ENCODE measurements at places on chromosomes 3 and 15.

DNA sequence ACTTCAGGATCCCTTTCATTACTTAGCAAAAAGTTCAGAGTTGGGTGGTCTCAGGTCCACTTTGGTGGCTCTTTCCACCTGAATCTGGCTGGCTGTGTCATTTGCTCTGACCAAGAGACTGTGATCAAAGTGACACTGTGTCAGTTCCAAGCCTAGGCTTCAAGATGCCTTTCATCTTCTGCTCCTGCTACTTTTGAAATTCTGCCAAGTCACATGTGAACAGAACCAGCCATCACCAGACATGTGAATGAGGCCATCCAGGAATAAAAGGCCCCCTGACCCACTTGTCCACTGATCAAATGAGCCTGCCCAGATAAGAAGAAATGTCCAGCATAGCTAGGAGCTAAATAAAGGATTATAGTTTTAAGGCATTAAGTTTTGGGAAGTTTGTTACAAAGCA, 132.2 kb downstream of the OSBPL10 start:
- no peak for DNase-seq

DNA sequence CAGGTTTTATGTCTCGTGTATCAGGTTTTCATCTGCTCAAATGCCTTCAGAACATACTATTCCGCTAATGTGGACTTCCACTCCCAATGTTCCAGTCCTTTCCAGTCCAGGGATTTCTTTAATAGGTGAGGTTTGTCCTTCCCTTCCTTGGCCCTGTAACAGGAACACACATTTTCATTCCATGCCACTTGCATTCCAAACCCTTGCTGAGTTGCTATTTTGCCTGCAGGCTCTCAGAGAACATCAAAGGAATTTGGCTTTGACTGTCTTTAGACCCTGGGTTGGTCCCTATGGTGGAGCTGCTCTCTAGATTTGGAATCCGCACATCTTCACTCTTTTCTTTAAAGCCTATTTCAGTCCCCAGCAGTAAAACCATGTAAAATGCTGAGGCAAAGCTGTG, 12.3 kb upstream of the ALCAM start:
- no peak for DNase-seq

- DNase-seq = no peak
These were observed 37.3 kb downstream of the TLE3 start for GRCh38 chr15:70060214-70060992.

GRCh38 chr3:167163580-167163979, 216.5 kb downstream of the ZBBX start:
- DNase-seq = no peak

DNA sequence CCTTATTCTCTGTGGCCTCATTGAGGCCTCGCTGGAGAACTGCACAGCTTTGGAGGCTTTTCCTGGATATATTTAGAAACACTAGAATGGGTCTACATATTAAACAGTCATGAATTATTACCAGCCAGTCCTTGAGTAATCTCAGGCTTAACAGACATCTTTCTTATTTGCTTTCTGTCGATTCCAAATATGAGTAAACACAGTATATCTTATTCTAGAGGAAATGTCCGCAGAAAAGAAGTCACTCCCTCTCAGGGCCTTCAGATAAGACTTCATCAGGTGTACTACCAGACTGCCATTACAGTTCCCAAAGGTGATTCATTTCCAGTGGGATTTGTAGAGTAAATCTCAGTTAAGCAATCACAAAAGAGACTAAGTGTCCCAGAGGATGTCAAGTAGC, 310.7 kb downstream of the RBMS3 start:
- no peak for DNase-seq

GRCh38 chr3:157394411-157394810, 42.2 kb upstream of the PTX3 start:
- DNase-seq = no peak

GRCh38 chr3:129003578-129004112, 2.5 kb downstream of the EFCC1 start:
- no peak for DNase-seq

DNA sequence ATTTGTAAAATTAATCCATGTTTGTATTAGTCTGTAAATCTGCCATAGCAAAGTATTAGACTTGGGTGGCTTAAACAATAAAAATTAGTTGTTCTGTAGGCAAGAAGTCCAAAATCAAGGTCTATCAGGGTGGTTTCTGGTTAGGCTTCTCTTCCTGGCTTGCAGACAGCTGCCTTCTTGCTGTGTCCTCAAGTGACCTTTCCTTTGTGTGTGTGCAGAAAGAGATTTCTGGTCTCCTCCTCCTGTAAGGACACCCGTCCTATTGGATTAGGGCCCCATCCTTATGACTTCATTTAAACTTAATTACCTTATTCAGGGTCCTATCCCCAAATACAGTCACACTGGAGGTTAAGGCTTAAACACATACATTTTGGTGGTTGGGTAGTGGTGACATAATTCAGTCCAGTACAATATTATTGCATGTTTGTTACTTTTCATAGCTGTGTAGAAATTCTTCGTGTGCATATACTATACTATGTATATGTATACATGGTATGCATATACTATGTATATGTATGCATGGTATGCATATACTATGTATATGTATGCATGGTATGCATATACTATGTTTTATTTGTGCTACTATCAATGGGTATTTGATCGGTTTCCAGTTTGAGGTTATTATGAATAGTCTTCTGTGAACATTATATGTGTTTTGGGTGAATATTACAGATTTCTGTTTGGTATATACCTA, 57.9 kb upstream of the RNU6-1 start:
- DNase-seq = no peak

- no peak for DNase-seq
These were observed 22.6 kb upstream of the C3orf70 start for GRCh38 chr3:185175370-185175987.

DNA sequence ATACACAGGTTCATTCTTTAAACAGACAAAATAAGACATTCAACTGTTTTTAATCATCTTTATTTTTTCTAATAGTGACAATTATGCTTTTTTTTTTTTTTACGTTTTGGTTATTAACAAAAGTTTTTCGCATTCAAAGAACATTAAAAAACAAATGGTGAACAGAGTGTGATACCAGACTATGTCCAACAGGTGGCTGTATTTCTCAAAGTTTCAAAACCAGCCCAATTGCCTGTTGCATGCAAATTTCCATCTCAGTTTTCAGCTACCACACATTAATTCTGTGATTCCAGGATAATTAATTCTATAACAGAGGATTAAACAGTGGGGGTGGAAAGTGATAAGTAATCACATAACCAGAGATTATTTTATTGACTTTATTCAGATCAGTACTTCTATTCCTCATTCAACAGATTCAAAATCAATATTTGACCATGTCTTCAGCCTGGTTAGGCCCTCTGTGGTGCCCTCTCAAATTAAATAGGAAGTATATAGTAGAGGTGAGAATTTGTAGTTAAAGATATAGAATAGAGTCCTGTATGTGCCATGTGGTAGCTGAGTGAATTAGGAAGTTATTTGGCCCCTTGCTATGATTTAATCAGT, 122.2 kb upstream of the DCBLD2 start:
- DNase-seq = no peak

DNA sequence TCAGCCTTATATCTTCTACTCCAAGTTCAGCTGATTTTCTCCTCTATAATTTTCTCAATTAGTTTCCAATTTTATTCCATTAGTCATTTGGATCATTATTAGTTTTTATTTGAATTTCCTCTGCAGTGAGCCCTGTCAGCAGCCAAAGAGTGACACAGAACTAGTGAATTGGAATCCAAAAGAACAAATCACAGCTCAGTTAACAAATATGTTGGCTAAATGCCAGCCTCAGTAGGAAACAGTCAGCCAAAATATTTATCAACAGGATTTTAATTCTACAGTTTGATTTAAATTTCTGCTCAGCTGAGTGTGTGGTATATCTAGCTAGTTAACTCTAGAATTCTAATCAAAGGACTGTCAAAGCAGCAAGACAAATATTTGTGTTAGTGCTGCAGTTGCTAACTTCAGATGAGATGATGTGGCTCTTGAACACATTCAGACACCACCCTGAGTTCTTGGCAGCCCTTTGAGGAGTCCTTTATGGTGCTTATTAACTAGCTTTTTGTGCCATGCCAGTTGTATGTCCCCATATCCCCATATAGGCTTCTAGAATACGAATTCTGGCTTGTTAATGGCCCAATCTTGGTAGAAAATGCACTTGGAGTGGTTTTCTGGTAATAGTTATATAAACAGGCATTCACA, 194.5 kb downstream of the CPNE4 start:
- DNase-seq = no peak

DNA sequence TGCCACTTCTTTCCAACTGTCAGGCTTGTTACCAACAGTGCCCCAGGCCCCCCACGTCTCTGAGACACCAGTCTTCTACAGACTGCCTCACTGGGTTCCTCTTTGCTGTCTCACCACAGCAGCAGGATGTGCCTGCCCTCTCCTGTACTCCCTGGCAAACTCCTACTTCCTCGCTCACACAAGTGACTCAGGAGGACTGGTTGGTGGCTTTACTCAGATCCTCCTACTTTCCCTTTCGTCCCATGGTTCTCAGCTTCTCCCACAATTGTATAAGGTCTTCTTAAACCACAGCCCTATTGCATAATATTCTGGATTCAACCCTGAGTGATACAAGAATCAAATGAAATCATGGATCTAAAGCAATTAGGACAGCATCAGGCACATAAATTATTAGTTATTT, 246.6 kb upstream of the PROK2 start:
- no peak for DNase-seq

DNA sequence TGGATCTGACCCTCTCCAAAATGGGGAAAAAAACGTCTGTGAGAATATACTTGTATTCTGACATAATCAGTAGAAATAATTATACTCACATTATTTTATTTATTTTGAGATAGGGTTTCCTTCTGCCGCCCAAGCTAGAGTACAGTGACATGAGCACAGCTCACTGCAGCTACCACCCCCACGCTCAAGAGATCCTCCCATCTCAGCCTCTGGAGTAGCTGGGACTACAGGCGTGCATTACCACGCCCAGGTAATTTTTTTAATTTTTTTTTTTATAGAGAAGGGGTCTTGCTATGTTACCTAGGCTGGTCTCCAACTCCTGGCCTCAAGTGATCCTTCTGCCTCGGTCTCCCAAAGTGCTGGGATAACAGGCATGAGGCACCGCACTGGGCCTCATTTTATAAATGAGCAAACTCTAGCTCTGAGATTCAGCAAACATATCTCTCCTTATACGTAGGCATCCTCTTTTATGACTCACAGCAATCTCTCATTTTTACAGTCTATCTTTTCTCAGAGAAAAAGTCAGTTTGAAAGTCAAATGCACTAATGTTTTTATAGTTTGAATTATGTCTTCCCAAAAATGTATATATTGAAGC, 989 bp upstream of the VGLL3 start:
- DNase-seq = no peak

GRCh38 chr15:46710401-46710960, 1006.8 kb upstream of the SEMA6D start:
- no peak for DNase-seq

DNA sequence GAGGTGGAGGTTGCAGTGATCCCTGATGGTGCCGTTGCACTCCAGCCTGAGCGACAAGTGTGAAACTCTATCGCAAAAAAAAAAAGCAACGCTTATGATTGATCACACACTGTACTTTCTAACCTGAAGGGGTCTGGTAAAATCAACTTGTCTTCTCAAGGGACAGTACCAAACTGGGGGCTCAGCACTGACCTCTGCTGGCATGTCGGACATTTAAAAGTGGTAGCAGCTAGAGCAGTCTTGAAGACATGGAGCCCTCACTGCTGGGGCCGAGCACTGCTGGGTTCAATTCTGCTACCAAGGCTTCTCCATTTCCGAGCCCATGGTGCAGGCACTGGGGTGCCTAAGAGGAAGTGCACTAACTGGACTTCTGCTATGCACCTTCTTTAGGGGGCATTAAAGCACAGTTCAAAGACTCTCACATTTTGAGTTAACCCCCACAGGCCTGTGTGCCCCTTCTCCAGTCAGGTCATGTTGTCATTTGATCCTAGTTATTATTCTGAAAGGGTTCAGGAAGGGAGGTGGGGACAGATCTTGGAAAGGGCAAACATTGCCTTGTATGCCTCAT, 26.4 kb upstream of the LAMP3 start:
- no peak for DNase-seq

GRCh38 chr3:68974711-68975110, 38.8 kb downstream of the EOGT start:
- no peak for DNase-seq

- no peak for DNase-seq
These were observed 14.1 kb upstream of the TMEM115 start for GRCh38 chr3:50373146-50374051.

DNA sequence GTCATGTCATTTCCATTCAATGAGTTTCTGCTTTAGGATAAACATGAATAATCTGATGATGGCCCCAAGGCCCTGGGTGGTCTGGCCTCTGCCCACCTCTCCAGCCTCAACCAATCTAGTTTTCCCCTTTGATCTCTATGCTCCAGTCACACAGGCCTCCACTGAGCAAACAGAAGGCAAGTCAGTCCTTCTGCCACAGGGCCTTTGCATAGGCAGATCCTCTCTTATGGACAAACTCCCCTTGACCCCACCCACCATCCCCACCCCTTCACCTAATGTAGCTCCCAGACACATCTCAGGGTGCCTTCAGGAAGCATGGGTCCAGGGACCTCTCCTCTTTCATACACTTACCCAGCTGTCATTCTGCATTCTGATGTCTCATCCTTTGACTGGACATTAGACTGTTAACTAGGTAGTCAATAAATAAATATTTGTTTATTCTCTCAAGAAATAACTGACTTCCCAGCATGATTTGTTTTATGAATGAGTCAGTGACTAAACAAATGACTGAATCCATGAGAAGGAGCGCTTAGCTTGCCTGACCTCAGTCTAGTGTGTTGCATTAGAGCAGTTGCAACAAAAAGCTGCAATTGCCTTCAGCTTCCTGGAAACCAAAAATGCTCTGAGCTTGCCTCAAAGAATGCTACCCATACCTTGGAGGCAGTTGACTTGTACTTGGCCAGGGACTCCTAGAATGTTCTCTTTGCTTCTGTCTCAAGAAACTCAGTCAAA, 386.6 kb upstream of the WNT5A start:
- no peak for DNase-seq

- DNase-seq = no peak
These were observed 26.0 kb downstream of the SLC6A6 start for GRCh38 chr3:14428087-14429033.

DNA sequence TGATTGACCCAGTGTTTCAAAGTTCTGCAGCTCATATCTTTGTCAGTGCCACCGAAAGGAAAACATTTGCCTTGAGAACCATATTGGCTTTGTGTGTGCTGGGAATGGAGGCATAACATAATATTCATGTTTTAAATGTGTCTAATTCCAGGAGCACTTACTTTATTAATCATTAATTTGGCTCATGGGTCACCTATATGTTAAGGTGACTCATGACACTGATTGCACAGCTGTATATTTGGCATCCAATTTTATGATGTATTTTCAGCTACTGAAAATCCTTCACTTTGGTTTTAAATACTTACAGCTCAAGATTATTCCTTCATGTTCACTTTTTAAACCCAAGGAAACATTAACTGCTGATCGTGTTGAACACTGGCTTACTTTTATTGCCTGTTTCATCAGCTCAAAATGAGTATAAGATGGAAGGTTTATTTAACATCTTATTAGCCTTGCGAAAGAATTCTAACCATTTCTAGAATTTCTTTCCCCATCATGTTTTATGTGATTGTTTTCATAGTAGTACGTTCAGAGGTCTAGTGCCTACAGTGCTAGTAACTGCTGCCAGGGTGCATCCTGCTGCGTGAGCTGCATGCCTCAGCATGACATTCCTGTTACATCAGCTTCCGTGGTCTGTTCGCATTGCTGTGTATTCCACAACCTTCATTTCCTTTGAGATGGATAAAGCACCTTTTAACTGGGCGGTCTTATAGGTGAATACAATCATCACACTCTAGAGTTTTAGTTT, 63.7 kb downstream of the LRCH3 start:
- no peak for DNase-seq

All from activated CD8-positive, alpha-beta memory T cell treated with anti-CD3 and anti-CD28 coated beads for 4 hours (primary cell).